ENCODE measurements at places on chromosomes 5 and 9.

DNA sequence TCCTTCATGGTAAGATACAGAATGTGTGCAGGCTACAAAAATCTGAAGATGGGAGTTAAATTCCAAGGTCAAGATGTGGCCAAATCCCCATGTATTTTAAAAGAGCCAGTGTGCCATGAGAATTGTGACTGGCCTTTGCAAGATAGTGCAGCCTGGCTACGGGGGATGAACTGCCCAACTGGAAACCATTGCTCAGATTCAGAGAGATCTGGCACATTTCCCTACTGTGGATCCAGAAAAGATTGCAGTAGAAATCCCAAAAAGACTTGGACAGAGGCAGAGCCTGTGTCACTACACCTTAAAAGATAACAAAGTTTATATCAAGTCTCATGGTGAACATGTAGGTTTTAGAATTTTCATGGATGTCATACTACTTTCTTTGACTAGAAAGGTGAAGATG, 26.2 kb downstream of the SLC12A2 start:
- no peak for DNase-seq

DNA sequence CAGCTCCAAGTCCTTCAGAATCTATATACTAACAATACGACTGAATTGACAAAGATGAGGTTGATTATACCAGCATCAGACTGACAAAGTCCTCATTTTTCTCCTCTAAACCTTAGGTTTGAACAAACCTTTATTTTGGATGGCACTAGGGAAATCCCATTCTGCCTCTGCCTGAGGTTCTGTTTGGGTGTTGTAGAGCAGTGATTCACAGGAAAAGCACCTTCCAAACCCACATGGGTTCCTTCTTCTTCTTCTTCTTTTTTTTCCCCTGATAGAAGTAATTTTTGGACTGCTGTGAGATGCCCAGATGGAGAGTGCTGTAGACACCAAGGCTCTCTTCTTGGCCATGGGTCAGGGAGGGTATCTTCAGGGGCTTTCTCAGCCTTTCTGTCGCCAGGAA, 164.9 kb upstream of the PAPPA start:
- DNase-seq: no peak

DNA sequence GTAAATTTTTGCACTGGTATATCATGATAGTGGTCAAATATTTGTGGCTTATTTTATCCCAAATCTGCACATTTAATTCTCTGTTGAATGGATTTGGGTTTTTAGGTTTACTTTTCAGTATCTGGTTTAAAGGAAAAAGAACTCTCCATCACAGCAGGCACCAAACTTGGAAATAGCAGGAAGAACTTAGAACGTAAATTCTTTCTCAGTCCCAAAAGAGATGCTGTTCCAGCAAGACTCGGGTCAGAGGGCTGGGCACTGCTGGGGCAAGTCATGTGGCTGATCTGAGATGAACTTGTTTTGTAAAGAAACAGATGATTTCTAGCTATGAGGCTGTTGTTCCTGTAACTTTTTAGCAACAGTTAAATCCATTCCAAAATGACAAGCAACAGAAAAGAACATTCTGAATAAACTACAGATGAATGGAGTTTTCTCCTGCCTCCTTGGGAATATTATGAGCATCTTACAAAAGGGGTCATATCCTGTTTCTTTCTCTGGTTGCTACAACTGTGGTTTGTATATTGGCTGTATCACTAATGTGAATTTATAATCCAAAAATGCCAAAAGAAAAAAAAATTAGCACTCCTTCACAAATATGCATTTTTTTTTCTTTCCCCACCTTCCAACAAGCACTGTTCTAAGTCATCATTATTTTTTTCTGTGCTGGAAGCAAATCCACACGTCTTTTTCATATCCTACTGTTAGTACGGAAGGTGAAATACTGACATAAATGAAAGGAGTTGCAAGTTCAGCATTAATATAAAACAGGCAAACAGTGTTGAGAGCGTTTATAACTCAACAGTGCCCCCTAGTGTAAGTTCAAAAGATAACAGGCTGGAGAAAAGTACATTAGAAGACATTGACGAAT, 31.1 kb downstream of the OR2K2 start:
- peak; percentile 36 for DNase-seq

DNA sequence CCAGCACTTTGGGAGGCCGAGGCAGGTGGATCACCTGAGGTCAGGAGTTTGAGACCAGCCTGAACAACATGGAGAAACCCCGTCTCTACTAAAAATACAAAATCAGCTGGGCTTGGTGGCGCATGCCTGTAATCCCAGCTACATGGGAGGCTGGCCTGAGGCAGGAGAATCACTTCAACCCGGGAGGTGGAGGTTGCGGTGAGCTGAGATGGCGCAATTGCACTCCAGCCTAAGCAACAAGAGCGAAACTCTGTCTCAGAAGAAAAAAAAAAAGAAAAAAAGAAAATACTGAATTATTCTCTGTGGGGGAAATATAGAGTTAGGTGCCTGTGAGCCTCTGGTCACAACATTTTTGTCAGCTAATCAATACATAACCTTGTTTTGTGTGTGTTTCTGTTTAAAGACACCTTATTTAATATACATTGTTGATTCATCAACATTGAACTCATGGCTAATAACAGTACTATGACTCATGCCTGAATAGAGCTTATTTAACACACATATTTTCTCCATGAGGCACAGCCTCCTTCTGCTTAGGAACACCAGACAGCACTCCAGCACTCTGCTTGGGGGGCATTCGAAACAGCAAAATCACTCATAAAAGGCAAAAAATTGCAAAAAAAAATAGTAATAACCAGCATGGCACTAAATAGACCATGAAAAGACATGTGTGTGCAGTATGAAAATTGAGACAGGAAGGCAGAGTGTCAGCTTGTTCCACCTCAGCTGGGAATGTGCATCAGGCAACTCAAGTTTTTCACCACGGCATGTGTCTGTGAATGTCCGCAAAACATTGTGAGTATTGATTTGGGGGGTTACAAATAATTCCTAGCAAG, at the start of gene IL31RA:
TSS of gene IL31RA (plus strand) at position 519 of the 836 bp plus-strand sequence. CDS start at position 733, 214 bp downstream.
- no peak for DNase-seq

DNA sequence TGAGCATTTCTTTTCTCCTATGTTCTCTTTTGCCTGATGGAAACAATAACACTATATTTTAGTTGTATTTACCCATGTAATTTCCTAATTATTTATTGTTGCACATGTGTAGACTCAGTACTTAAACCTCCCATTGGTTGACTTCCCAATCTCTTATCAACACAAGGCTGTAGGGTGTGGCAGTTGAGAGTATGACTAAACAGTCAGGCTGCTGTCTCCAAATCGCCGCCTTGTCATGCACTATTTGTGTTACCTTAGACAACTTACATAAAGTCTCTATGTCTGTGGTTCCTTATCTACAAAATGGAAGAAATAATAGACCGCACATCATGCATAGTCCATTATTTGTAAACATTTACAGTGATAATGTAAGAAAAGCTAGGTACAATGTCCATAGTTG, 68.9 kb upstream of the EFNA5 start:
- DNase-seq: no peak

DNA sequence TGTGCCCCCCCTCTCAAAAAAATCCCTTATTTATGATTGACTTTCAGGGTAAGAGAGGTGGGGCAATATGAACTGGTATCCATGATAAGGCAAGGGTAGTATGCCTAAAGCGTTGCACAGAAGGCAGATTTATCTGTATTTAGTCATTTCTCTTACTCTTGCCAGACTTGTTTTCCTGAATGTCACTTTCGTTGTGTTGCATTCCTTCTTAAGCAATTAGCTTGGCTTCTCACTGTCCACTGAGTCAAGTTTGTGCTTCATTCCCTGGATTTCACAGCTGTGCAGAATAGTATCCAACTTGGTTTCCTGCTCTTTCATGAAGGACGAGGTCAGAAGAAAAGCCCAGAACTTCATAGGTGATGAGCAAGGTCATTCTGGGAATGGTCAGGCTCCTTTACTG, 301.5 kb upstream of the ACTBL2 start:
- no peak for DNase-seq

DNA sequence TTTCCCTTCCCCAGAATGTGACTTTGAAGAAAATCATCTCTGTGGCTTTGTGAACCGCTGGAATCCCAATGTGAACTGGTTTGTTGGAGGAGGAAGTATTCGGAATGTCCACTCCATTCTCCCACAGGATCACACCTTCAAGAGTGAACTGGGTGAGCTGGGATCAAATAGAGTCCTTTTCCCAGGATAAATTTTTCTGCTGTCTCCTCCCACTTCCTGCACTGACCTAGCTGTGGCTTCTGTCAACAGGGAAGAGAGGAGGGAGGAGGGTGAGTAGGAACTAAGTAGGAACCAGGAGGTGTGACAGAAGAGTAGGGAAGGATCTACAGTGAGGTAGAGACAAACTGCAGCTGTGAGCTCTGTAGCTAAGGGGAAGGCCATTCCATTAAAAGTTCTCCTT, 69.3 kb downstream of the MAMDC2 start:
- no peak for DNase-seq

DNA sequence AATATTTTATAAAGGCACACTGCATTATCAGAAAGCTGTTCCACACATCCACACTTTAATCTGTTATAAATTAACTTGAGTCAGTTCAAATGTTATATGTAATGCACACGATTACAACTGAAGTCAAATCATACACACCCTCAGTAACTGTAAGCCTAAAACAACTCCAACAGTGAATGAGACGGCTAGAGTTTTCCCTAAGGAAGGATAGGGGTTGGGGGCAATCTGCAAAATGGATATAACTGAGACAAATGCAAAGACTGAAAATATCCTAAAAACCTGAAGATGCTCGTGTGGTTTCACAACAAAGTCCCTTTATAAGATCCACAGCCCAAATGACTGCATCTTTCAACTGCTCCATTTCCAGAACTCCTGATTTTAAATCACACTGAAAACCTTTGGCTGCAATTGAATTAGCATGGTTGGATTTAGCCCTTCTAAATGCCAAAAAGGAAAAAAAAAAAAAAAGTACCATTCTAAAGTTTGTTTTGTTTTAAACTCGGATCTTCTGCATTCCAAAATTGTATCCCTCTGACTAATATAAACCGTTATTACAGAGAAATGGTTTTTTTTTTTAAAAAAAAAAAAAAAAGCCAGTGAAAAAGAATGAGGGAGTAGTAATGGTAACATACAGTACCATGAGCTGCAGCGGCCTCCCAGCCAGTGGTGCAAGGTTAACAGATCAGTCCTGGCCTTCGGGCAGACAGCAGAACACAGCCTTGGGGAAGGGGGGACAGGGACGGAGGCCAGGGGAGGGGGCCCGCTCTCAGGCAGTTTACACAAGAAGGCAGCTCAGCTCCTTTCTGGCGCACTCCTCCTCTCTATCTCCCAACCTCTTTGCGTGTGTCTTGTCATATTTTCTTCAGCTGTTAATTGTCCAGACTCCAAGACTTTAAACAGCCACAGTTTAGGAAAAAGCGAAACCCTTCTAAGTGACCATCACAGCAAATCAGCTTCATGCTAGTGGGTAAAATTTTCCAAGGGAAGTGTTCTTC, 166.1 kb downstream of the BNC2 start:
- DNase-seq: peak; percentile 55

- DNase-seq: no peak
These were observed 954.5 kb downstream of the DTWD2 start for GRCh38 chr5:118033686-118034338.

DNA sequence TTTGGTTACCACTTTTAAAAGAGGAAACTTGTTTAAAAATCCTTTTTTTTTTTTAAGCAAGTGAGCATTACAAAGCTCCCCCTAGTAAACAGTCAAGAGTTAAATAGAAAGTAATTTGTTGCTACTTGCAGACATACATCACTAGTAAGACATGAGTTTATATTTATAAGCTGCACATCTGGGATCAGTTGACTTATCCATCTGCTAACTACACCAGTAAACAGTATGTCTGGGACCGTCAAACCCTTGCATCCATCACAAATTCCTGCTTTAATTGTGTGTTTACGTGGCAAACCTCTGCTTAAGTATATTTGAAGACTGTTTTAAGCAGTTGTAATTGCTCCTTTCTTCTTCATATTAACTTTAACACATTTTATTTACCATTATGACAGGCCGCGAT, 146.8 kb downstream of the EBF1 start:
- no peak for DNase-seq

GRCh38 chr5:98791898-98792580, 18.6 kb downstream of the RGMB start:
- DNase-seq: no peak

DNA sequence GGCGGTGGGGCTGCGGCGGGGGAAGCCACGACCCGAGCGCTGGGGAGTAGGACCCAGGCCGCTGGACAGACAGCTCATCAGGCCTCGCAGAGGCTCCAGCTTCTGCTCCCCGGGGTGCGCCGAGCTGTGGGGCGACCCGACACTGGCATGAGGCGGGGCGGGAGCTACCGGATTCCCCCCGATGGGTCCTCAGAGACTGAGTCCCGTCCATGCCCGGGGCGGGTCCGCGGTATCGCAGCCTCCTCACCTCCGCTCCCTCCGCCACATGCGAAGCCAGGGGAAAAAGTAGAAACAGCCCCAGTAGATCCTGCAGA, 2.6 kb upstream of the CCL27 start:
- DNase-seq: no peak

- peak; percentile 77 for DNase-seq
These were observed 212.8 kb downstream of the NXNL2 start for GRCh38 chr9:88747768-88748167.

DNA sequence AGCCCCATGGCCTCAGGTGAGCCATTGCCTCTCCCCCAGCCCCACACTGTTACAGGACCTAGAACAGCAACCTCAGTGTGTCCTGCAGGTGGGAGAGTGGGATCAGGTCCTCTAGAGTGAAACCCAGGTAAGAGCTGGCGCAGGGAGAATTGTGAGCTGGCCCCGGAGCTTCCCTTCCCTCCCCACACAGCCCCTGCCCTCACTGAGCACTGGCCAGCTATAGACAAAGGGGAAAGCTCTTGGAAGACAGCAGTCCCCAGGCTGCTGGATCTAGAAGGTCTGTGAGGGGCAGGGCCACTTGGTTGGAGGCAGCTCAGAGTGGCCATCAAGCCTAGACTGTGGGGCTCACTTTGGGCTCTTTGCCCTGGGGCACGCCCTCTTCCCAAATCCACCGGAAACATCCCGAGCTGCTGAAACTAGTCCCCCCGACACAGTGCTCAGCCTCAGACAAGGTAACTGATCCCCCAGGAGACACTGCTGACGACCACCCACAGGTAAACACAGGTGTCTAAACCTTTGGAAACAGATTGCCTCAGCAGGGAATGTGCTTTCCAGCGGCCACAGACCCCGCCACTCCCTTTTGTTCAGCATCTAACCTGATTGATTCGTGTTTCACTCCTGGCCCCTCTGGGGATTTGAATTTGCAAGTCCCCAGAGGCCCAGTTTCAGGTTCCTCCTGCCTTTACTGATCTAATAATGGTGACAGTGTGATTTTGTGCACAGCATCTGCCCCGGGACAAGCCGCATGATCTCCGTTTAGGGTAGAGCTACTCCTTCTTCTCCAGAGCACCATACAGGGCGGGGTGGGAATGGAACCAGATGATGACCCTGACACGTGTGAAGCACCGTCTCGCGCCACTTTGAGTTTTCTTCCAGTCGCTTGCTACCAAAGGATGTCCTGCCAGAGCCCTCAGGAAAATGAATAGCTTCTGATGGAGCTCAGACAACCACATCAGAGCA, 42.2 kb upstream of the ADAMTS2 start:
- DNase-seq: no peak

- no peak for DNase-seq
These were observed 8.0 kb downstream of the RNF44 start for GRCh38 chr5:176529116-176529740.
